ENCODE measurements at places on chromosomes 3 and 15. TPM values are rescaled to one million over a fixed set of nuclear protein-coding genes. Genes with fewer than 3 reads are reported as not detected.

Gene MYH15
- polyA plus RNA-seq = 0.50 TPM

GRCh38 chr15:56815247-56815646, 81.9 kb upstream of the ZNF280D start:
- no peak for DNase-seq

GRCh38 chr15:70018646-70019600, 78.8 kb downstream of the TLE3 start:
- DNase-seq = no peak

- DNase-seq = no peak
These were observed 129.9 kb upstream of the SAMMSON start for GRCh38 chr3:69869643-69870042.

GRCh38 chr3:89699229-89699628, 591.8 kb downstream of the EPHA3 start:
- no peak for DNase-seq

All from muscle of leg (tissue), 16 donors.